M059J (cell line): ENCODE measurements at places on chromosomes 12 and 14. TPM values are rescaled to one million over a fixed set of nuclear protein-coding genes. Genes with fewer than 3 reads are reported as not detected.
A peak's percentile ranks its signal among the peaks of the same experiment; 100 is the strongest.

Gene DHH
- total RNA-seq, result not detected in 2 replicates

GRCh38 chr12:107440606-107441005 is 245.0 kb upstream of the PWP1 start:
- no peak for DNase-seq

DNA sequence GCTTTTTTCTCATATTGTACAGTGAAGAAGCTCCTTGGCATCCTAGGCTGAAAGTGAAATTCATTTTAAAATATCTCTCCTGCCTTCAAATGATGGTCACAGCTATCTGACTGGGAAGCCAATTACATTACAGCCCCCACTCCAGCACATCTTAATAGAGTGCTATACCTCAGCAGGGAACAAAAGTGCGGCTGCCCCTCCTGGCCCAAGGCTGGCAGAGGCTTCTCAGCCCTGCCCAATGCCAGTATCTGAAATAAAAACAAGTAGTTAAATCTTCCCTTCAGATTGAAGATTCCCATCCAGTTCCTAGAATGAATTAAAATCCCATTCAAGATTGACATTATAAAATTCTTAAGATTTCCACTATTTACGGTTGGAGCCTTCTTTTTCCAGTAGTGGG is 54.9 kb upstream of the GNG2 start:
- DNase-seq, result no peak

DNA sequence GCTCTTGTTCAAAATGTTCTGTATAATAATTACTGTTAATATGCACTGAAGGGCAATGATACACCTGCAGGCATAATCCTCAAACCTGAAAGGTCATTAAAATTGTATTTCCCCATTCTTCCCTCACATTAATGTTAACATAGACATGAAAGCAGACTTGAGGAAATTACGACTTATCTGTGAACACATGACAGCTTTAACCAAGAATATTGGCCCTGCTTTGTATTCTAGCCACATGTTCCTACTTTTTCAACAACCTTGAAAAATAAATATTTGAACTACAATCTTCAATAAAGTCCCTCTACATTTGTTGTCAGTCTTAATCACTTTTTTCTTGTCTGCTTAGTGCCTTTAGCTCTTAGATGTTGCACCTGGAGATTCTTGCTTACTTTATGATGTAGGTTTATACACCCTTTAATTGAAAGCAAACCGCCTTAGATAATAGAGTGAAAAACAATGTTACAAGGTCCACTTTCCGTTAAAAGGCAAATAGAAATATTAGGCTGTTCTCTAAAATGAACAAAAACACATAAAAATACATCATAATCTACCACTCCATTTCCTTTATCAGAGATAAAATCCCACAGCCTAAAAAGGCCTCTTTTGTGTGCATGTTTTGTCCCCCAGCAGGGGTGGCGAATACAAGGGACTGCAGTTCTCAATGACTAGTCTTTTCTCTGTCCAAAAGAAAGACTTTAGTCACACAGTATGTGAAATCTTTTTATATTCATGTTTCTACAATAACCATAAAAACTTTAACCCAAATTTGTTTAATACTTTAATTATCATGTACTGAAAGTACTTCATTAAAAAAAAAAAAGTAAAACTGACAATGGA is 55.9 kb downstream of the ZFC3H1 start:
- DNase-seq, result no peak

DNA sequence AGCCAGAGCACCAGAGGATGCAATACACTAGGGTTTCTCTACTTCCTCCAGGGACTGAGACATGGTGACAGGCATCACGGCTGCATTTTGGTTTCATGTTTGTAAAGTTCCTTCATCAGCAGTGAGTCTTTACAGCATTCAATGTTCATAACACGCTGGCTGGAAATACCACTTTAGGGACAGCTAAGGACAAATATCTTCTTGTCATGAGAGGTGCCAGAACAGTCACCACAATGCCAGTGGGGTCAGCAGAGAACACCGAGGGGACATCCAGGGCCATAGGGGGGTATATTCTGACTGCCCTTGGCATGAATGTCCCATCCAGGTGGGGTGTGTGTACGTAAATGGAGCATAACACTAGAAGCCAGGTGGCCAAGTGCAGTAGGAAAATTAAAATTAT is 72.3 kb downstream of the CCDC60 start:
- no peak for DNase-seq

DNA sequence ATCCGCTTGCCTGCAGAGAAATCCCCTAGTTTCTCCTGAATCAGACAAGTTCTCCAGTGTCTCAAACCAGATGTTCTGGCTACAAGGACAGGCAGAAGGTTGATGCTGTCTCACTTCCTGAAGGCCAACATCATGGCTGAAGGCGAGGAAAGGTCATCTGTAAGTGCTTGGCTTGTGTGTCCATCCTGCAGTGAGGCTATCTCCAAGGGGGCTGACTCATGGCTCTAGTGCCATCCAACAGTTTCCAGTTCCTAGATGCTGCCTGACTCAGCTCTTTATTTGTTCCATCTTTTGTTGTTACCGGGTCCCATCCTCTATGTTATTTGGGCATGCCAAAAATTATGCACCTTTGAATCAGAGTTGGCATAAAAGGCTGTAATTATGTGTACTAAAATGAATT is 232.1 kb upstream of the TBX3 start:
- DNase-seq, result peak; percentile 98
